ENCODE measurements at places on chromosomes 1 and 21. TPM values are rescaled to one million over a fixed set of nuclear protein-coding genes. Genes with fewer than 3 reads are reported as not detected.

The ATP1A4 gene
- total RNA-seq: not detected

The HSPA6 gene
- total RNA-seq: 11.2 TPM

- no peaks in the 10 kb centered on the region for H3K27me3 ChIP-seq
- no peaks in the 10 kb centered on the region for H3K36me3 ChIP-seq
- H3K4me3 ChIP-seq: no peak overlapping the region
- no peaks in the 10 kb centered on the region for H3K4me1 ChIP-seq
- H3K27ac ChIP-seq: no peak overlapping the region
- peak; percentile 60 for DNase-seq
Measured at GRCh38 chr1:219416598-219417238, 196.2 kb downstream of the ZC3H11B start.

DNA sequence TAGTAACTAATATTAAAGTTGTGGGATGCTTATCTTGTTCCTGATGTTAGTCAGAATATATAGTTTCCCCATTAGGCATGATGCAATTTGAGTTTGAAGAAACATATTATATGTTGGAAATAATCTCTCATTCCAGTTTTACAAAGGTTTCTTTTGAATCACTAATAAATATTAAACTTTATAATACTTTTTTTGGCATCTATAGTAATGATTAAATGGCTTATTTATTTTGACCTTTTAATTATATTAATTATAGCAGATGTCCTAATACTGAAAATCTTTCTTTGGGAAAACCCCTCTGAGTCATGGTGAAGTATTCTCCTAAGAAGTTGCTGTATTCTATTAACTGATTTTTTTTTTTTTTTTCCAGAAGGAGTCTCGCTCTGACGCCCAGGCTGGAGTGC is 28.5 kb upstream of the PTGS2 start:
- H3K4me1 ChIP-seq: no peaks in the 10 kb centered on the region
- H3K27me3 ChIP-seq: no peaks in the 10 kb centered on the region
- H3K36me3 ChIP-seq: no peaks in the 10 kb centered on the region
- DNase-seq: no peak
- no peak overlapping the region for H3K4me3 ChIP-seq
- no peak overlapping the region for H3K27ac ChIP-seq

- H3K27me3 ChIP-seq: no peaks in the 10 kb centered on the region
- peaks cover 9% of the 10 kb centered on the region for H3K4me1 ChIP-seq
- DNase-seq: no peak
- H3K4me3 ChIP-seq: no peak overlapping the region
Measured at GRCh38 chr1:3577300-3577699, 34.0 kb downstream of the MEGF6 start.

DNA sequence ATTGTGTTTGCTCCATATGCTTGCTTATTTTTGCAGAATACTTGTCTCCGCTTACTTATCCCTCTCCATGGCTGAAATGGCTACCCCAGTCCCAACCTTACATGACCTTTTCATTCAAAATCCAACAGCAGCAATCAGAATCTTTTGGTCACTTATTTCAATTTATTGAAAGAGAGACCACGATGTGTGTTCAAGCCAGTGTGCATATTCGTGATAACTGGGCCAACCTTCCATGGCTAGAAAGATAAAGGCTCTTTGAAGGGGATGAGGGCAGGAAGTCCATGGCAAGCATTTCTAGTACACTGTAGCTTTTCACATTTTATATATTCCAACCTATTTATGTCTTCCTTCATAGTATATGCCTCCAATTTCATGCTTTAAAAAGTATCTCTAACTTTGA is 23.1 kb downstream of the HSD11B1 start:
- no peaks in the 10 kb centered on the region for H3K36me3 ChIP-seq
- no peak overlapping the region for H3K4me3 ChIP-seq
- H3K4me1 ChIP-seq: no peaks in the 10 kb centered on the region

DNA sequence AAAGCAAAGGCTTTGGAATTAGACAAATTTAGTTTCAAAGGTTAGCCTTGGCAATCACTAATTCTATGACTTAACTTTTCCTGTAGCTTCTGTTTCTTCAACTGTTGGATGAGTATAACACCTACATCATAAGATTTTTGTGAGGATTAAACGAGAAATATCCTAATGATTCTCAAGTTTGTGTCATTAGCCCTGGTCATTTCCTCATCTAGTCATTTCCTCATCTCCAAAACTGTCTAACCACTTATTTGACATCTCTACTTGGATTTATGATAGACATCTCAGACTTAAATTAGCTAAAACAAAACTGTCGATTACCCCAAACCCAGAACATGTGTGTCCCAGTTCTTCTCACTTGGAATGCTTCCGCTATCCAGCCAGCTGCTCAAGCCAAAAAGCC is 80.2 kb upstream of the CHODL start:
- H3K36me3 ChIP-seq: no peaks in the 10 kb centered on the region
- no peaks in the 10 kb centered on the region for H3K27me3 ChIP-seq
- H3K27ac ChIP-seq: no peak overlapping the region
- H3K4me1 ChIP-seq: no peaks in the 10 kb centered on the region
- DNase-seq: no peak
- no peak overlapping the region for H3K4me3 ChIP-seq

DNA sequence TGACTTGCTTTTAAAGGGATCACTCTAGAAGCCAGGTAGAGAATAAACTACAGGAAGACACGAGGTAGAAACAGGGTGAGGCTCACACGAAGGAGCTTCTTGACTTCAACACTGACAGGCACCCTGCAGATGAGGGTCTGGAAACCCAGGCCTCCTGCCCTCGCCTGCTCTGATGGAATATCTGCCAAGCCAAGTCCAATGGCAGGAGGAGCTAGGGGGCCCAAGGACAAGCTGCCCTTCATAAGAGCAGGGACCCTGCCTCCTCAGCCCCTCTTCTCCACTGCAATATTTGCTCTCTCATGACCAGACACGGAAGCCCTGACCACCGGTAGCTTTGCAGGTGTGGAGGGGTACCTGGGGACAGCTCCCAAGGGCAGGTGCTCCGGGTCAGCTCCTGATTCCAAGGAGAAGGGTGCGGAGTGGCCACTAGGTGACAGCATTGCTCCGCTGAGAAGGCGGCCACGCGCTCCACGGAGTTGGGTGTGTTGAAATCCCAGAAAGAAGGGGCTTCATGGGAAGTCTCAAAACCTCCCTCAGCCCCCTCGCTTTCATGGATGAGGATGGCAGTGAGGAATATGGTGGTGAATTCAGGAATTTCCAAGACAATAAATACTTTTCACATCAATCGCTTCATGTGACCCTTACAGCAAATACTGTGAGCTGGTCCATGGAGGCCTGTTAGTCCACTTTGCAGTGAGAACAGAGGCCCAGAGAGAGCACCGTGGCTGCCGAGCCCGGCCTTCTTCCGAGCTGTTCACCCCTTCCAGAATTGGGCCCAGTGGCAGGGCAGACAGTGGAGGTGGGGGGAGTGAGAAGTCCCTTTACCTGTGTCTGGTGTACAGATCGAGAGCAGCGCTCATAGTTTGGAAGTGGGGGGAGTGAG is 33.2 kb upstream of the PAX7 start:
- H3K36me3 ChIP-seq: no peaks in the 10 kb centered on the region
- H3K4me3 ChIP-seq: no peak overlapping the region
- H3K27me3 ChIP-seq: peaks cover 15% of the 10 kb centered on the region
- H3K4me1 ChIP-seq: no peaks in the 10 kb centered on the region
- H3K27ac ChIP-seq: no peak overlapping the region
- peak; percentile 41 for DNase-seq

GRCh38 chr1:27549807-27550408 is 54.0 kb downstream of the AHDC1 start:
- DNase-seq: no peak
- H3K27ac ChIP-seq: no peak overlapping the region
- peaks cover 6% of the 10 kb centered on the region for H3K4me1 ChIP-seq
- H3K27me3 ChIP-seq: no peaks in the 10 kb centered on the region

DNA sequence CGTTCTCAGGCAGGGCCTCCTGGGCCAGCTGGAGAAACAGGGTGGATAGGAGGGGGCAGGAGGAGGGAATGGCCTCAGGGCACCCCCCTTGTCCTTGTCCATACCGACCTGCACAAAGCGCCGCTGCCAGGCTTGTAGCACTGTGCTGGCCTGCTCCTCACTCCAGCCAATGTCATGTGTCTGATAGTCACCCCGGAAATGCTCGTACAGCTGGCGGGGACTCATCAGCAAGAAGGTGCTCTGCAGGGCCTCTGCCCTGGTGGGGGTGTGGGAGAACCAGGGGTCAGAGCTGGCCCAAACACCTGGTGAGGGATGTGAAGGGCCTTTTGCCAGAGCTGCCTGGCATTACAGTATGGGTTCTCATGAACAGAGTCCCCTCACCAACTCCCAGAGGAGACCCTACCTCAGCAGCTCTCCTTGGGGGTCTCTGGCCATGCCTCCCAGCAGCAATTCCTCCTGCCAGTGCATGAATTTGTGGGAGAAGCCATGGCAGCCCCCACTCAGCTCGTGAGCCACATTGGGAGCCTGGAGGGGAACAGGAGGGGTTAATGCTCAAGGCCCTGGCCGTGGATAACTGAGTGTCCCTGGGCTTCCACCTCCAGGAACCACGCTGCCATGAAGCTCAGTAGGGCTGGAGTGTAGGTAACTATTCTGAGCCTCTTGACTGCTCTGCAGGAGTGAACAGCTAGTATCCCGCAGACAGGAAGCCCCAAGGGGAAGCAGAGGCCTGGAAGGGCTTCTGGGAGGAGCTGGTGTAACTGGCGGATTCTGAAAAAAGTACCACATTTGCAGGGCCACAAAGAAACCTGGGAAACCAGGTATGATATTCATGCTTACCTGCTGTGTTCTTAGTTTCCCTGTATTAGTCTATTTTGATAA is 13.3 kb downstream of the PTCH2 start:
- H3K4me3 ChIP-seq: no peak overlapping the region
- H3K27me3 ChIP-seq: no peaks in the 10 kb centered on the region
- no peak overlapping the region for H3K27ac ChIP-seq
- no peaks in the 10 kb centered on the region for H3K36me3 ChIP-seq
